Activated CD4-positive, CD25-positive, alpha-beta regulatory T cell treated with anti-CD3 and anti-CD28 coated beads, Interleukin-2, amount 50 U/mL, for 72 hours (primary cell): ENCODE measurements at places on chromosomes 4 and X.

DNA sequence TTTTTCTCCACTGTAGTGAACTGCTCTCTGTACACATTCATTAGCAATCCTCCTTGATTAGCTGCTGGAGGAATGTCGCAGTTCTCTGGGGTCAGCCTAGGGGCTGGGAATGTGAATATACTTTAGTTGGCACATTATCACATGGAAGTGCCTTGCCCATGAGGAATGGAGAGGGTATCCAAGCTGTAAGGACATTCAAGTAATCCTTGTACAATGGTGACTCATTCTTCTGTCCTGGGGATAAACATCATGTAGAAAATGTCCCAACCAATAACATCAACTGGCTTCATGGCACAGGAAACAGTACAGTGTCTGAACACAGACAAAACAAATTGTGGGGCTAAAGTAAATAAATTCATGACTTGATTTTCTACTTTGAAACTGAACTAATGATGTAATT lies 147.1 kb downstream of the GLRA2 start:
- DNase-seq = no peak

DNA sequence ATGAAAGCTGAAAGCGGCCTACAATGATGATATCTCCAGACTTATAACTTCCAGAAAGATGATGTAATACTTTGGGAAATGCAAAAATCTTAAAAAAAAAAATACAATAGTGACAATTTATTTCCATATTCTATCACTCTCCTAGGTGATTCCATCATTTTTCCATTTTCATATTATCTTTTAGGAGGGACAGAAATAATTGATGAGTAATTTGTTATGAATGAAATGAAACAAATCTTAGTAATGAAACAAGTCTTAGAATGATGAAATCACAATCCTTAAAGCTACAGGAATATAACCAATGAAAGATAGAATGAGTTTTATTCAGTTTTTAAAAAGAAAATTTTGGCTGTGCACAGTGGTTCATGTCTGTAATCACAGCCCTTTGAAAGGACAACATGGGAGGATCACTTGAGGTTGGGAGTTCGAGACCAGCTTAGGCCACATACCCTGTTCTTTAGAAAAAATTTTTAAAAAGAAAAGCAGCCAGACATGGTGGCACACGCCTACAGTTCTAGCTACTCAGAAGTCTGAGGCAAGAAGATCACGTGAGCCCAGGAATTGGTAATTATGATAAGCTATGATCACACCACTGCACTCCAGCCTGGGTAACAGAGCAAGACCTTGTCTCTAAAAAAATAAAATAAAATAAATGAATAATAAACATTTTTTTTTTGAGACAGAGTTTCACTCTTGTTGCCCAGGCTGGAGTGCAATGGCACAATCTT lies 21.7 kb downstream of the CLOCK start:
- DNase-seq = no peak

DNA sequence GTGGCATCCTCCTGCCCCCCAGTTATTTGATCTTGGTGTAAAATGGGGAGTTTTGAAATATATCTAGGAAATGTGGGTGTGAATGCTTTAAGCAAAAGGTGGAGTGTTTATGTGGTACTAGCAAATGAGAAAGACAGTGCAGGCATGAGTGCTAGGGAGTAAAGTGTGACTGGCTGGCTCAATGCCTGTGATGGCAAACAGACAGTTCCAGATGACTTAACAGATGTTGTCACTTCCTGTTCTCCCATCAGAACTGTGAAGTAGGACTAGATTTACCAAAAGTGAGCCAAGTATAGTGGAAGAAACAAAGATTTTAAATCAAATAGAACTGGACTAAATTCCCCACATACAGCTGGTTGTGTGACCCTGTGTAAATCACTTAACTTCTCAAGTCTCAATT lies 8.4 kb upstream of the AMOT start:
- DNase-seq = no peak

DNA sequence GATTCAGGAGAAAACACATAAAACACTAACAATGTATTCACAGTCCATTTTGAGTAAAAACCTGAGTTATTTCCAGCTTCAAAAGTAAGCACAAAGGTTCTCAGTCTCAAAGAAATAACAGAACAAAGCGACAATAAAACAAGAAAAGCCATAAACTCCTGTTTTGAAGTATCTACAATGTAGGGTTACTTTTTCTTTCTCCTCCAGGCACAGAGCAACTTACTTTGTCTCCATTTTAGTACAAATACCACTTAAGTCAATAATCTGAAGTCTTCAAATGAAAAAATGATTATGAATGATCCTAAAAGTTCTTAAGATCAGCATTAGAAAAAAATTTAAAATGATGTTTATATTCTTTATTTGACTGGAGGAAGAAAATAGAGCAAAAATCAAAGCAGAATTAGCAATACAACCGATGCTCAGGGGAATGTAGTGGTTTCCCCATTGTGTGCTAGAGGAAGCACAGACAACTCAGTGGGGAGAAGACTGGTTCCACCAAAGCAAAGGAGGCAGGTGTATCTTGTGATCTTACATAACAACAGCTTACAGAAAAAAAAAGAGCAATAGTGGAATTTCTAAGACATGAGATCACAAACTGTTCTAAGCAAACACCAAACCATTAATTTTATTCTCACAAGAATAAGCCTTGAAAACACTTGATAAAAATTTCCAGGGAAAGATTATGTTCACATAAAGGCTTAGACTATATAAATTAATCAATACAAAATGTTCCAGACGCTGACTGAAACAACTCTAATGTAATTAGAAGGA lies 35.1 kb downstream of the EPHA5 start:
- DNase-seq = no peak

- DNase-seq = no peak
Observed at GRCh38 chr4:8528713-8529112, 51.5 kb upstream of the GPR78 start.

DNA sequence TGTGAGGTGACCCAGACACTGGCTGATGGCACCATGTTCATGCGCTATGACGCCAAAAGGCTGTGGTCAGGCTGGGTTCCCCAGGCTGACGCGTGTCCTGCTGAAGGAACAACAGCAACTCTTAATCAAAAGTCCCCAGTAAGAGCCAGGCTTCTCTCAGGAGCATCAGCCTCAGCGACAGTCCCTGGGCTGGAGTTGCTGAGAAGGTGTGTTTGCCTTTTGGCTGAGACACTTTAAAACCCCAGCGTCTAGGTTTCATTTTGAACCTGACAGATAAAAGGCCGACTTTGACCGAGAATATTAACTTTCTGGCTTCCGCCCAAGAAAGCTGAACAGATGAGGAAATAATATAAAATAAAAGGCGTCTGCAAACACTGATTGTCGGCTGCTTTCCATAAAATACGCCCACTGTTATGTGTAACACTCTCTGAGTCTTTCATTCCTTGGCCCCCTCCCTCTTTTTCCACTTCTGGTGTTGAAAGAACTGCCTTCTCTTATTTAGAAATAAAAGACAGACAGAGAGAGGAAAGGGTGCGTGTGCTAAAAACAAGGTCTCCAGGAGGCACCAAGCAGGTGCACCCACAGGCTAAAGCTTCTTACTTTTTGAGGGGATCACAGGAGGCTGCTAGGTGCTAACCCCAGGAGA lies 373.6 kb downstream of the MID1IP1 start:
- DNase-seq = peak; percentile 44

GRCh38 chr4:24686866-24687692 lies 102.7 kb upstream of the DHX15 start:
- DNase-seq = no peak

GRCh38 chrX:124994404-124994803 lies 325.3 kb upstream of the TEX13C start:
- DNase-seq = no peak

GRCh38 chr4:176818531-176818930 lies 25.8 kb upstream of the VEGFC start:
- DNase-seq = no peak

GRCh38 chrX:134631426-134632346 lies 26.6 kb downstream of the PLAC1 start:
- no peak for DNase-seq

DNA sequence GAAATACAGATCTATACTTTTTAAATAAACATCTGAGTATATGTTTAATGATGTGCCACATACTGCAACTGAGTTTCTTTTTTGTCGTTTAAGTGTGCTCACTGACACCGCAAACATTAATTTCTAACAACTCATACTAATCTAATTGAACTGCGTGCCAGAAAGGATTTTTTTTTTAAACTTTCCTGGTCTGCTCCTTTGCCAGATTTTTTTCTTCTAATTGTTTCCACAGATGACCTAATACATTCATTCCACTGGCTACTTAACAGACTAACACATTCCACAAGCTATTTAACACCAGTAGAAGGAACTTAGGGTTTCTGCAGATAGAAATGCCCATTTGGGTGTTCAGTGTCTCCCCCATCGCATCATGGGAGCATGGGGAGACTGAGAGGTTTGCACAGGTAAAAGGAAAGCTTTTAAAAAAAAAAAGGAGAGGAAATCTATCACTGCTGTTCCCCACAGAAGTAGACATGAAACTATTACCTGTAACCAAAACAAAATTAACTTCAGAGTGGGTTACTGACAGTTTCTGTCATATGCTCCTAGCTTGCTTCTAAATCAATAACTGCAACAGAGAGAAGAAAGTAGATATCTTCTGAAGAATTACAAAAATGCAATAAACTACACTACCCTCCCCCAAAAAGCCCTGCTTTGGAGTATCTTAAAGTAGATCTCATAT lies 31.6 kb downstream of the SH3KBP1 start:
- no peak for DNase-seq

- DNase-seq = no peak
Observed at GRCh38 chr4:60759518-60760245, 440.4 kb upstream of the ADGRL3 start.

- DNase-seq = no peak
Observed at GRCh38 chrX:52270453-52271116, 85.9 kb downstream of the MAGED4 start.

- no peak for DNase-seq
Observed at GRCh38 chr4:119139311-119139710, 3.7 kb downstream of the MYOZ2 start.

DNA sequence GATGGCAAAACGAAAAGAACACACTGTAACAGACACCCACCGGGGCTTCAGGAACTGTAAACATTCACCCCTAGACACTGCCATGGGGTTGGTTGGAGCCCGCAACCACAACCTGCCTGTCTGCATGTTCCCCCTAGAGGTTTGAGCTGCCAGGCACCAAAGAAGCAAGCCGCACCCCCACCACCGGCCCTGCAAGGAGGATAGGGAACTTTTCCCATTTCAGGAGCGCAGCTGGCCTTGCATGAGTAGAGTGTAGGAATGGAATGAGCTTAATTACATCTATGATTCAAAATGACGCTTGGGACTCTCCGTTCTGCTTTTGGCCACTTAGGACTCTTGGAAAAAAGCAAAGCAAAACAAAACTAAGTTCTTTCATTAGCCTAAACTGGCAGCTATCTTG lies 243.6 kb upstream of the CTSO start:
- DNase-seq = no peak

DNA sequence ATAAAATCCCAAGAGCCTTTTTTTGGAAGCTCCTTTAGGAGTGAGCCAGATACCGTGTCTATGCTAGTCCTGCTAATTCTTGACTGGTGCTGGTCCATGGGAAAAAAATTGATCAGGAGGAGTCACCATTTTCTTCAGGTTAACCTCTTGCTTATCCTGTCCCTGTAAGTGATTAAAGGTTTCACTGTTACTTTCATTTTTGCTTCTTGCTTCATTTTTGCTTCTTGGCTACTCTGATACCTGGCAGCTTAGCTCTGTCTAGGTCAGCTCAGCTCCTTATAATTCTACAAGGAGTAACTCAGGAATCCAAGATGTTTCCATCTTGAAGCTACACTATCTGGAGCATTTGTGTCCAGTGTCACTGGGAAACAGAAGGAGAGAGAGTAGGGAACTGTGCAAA lies 45.7 kb downstream of the AFM start:
- no peak for DNase-seq
